ENCODE measurements at places on chromosomes 13 and 19.

GRCh38 chr19:17706750-17707181, 12.5 kb upstream of the MAP1S start:
- DNase-seq: peak; percentile 91

DNA sequence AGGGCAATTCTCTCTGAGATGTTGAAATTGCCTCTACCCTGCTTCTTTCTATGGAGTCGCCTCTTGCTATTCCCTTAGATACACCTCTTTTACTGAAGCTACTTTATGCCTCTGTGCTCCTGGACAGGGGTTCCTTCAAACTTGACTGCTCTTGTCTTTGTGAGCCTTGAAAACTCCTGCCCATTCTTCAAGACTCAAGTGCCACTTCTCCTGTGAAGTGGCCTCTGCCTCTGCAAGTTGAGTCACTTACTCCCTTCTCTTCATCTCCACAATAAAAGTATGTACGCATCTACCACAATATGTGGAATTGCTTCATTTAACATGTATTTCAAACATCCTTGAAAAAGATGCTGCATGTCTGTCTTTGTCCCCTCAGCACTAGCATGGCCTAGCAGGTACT, 66.0 kb upstream of the TPP2 start:
- DNase-seq: no peak

- DNase-seq: no peak
Observed at GRCh38 chr19:46745521-46746280, at the start of gene FKRP. Gene FKRP (plus strand): TSS chr19:46746057. CDS start chr19:46755451, 9,394 bp downstream.

DNA sequence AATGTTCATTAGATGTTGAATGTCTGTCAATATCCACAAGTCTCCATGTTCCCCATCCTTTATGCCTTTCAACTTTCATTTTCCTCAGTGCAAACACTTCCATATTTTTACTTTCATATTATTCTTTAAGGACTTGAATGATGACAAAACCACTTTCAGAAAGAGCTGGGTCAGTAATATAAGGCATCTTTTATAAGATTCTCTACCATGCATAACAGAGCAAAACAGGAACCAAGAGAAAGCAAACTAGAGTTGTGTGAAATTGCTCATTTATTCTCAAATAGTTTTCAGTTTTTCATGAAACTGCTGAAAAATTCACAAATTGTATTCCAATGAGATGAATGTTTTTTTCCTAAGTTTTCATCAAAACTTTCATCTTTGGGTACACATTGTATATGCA, 1247.6 kb downstream of the PCDH17 start:
- no peak for DNase-seq

- no peak for DNase-seq
Observed at GRCh38 chr13:32278426-32278825, 36.7 kb downstream of the ZAR1L start.

DNA sequence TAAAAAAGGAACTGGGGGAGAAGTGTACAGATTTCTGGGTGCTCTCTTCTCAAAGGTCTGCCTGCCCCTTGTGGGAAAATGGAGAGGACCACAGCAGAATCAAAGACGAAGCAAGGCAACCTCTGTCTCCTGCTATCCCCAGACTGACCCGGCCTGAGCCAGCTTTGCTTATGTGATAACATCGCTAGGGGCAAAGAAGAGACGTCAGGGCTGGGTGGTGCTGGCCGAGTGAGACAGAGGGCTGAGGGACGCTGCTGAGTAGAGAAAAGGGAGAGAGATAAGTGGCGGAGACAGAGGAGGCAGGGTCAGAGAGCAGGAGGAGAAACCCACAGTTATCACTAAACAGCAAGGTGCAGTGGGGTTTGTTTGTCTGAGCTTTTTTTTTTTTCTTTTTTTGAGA, 4.6 kb upstream of the MUC16 start:
- DNase-seq: no peak

GRCh38 chr19:17075864-17076542, 426 bp downstream of the MYO9B start:
- DNase-seq: peak; percentile 28

DNA sequence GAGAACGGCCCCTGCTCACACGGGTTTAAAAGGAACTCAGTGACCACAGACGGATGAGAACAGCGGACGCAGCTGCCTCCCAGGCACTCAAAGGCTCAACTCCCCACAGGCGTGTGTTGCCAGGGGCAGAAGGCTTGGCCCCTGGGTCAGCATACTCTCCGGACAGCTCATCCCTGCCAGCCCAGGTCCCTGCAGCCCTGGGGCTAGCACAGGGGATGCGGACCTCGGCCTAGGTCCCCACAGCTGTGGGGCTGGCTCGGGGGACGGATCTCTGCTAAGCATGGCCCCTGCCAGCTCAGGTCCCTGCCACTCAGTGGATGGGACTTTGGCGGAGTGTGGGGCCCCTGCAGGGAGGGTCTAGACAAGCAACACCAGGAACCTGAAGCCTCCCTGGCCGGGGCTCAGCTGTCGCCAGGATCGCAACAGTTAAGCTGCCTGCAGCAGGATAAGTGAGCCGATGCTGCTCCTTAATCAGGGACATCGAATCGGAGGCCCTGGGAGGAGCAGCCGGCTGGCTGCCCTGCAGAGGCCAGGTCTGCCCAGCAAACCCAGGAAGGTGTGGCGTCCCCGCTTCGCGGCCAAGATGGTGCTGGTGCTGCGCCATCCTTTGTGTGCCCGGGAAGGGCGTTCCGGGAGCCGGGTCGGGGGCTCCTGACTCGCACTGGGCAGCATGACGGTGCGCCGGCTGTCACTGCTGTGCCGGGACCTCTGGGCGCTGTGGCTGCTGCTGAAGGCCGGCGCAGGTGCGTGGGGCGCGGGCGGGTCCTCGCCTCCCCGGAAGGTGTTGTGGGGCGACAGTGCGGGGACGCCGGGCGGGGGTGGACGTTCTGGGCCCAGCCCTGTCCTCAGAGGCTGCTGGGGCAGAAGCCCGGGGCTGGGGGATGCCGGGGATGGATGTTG, 32.5 kb downstream of the MCF2L start:
- DNase-seq: peak; percentile 82

DNA sequence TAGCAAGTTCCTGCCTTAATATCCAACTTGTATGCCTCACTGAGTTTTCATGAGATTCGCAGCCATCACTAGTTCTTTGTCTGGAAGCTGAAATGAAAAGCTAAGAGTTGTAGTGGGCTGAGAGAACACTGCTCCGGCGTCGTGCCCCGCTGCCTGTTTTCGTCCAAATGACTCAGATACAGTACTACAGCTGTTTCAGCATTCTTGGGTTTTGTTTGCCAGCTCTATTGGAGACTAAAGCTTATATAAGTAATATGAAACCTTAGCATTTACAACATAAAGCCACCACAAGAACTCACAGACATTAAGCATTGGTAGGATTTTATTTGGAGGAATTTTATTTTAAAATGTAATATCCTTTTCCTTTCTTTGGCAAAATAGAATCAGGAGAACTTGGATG, 299.7 kb downstream of the DLEU7 start:
- no peak for DNase-seq
